Heart right ventricle (tissue), 16 donors: ENCODE measurements at places on chromosomes 7 and 10. TPM values are rescaled to one million over a fixed set of nuclear protein-coding genes. Genes with fewer than 3 reads are reported as not detected.

- DNase-seq, result no peak
Observed at GRCh38 chr7:34143402-34143801, 238.1 kb downstream of the BMPER start.

GRCh38 chr7:66867198-66867790, 53.7 kb upstream of the TMEM248 start:
- no peak for DNase-seq

DNA sequence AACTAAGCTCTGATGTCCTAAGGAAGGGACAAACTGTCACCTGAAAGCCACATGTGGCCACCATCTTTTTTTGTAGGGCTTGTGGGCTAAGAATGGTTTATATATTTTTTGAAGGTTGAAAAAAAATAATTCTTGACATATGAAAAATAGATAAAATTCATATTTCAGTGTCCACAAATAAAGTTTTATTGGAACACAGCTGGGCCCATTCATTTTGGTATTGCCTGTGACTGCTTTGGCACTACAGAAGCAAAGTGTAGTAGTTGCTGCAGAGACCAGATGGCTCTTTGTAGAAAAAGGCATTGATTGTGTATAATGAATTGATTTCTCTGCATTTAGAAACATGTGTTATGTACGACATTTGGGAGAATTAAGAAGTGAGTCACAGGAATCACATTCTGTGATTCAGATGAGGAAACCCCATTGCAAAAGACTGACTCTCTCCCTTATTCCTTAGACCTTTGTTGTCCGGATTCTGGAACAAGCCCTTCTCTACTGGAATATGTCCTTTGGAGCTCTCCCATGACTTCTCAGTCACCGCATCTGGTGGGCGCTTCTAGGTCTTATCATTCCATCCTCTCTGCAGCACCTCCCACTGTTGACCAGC, 438.7 kb downstream of the LRMDA start:
- DNase-seq, result no peak

GRCh38 chr10:126175641-126176262, 212.5 kb downstream of the ADAM12 start:
- DNase-seq, result no peak

GRCh38 chr10:104424719-104425118, 71.1 kb downstream of the CFAP58 start:
- DNase-seq, result no peak

- no peak for DNase-seq
Observed at GRCh38 chr10:71040846-71041605, 152.7 kb upstream of the PCBD1 start.

WNT2 gene
- total RNA-seq, result 0.08 TPM

GRCh38 chr10:100289641-100290040, 3.2 kb upstream of the BLOC1S2 start:
- no peak for DNase-seq

DNA sequence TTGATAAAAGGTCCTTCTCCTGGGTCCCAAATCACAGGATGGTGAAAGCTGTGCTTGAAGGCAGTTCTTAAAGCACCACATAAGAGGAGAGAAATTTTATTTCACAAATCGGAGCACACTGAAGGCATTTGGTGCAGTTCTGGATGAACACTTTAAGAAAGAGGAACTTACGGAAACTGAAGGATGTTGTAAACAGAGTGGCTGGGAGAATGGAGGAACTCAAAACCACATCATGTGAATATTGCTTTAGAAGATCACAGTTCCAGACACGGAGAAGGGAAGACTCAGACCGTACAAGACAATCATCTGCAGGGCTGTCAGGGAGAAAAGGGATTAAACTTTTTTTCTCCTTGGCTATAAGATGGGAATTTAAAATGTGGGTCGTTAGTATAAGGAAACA, 9.0 kb upstream of the GPR141 start:
- DNase-seq, result no peak

DNA sequence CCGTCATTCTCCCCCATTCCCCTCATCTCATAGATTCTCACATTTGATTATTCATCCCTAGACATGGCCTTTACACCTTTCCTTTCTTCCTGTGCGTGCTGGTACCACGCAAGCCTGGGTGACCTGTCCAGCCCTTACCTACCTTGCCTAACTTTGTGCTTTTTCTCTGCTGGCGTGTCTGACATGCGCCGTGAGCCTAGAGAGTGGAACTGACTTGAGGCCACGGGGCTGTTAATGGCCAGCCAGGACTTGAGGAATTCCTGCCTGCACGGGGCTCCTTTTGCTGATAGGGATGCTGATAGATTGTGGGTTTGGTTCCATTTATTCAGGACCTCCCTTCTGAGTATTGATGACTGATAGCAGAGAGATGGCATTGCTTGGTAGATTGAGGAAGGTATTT, 134.2 kb downstream of the DOCK1 start:
- DNase-seq, result no peak

DNA sequence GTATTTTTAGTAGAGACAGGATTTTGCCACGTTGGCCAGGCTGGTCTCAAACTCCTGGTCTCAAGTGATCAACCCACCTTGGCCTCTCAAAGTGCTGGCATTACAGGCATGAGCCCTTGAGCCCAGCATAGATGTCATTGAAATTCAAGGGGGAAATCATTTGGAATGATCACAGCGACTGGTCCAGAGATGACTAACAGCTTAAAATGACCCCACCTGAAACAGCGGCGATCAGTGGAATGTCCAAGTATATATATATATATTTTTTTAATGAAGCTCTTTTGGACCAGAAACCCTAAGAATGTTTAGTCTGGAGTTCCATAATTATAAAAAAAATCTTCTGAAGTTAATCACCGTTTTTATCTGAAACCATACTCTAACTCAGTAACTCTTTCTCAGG, 12.5 kb upstream of the AKR1E2 start:
- no peak for DNase-seq

ABCC2 gene
- 0.37 TPM for total RNA-seq

DNA sequence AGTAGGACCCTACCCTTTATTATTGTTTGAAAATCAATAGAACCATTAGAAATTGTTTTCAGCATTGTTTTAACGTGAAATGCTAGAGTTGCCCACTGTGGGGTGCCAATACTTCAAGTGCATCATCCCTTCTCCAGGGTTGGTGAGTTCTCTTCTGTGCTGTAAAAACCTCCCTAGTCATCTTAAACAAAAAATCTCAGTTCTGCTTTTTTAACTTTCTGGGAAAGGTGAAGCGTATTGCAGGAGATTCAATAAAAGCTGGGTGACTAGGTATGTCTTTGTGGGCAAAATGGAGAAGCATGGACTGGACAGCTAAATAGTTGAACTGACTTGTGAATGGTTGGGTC, 699.1 kb downstream of the SUGCT start:
- DNase-seq, result no peak

- DNase-seq, result no peak
Observed at GRCh38 chr7:96699219-96699871, 10.3 kb downstream of the SEM1 start.

GRCh38 chr7:17131983-17132655, 166.3 kb upstream of the AHR start:
- no peak for DNase-seq

DNA sequence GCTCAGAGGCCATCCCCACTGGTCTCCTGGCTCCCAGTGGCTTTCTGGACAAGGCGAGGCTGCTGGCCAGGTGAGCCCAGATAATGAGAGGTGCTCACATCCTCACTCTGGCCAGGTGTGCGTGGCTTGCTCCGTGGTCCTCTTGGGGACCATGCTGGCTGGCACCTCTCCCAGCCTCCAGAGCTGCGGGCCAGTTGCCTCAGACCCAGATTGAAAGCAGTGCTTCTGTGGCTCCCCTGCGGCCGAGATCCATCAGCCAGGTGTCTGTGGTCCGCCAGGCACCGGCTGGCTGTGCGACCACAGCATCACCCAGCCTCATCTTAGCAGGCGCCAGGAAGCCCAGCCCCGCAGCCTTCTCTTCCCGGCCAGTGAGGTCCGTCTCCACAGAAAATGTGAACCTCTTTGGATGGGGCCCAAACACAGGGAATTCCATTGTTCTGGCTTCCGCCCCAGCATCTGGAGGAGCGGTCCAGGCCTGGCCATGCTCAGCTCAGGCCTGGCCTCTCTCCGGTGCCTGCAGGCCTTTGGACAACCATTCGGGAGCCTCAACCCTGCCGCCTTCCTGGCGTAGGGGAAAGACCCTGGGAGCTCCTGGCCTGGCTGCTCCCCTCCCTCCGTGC, 5.2 kb upstream of the TTYH3 start:
- no peak for DNase-seq

DNA sequence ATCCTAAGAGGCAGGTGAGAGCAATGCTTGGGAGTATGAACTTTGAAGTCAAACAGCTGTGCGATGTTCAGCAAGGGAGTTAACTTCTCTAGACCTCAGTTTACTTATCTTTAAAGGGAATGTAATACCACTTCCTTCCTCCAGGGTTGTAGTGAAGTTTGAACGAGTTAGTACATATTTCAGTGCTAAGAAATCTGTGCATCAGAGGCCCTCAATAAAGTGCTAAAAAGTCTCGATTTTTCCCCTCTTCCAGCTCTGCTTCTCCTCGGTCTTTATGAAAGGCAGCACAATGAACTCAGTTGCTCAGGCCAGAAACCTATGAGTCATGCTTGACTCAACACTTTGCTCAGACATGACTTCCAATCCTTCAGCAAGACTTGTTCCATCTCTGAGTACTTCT, 418.9 kb downstream of the MDFIC start:
- no peak for DNase-seq

GRCh38 chr10:43292755-43293676, 26.2 kb upstream of the RASGEF1A start:
- DNase-seq, result no peak

CALHM1 gene
- total RNA-seq, result not detected

GRCh38 chr7:82675396-82675795, 231.8 kb upstream of the CACNA2D1 start:
- DNase-seq, result no peak
